Astrocyte (in vitro differentiated cells and primary cell): ENCODE measurements at places on chromosomes 7 and 10. TPM values are rescaled to one million over a fixed set of nuclear protein-coding genes. Genes with fewer than 3 reads are reported as not detected.

DNA sequence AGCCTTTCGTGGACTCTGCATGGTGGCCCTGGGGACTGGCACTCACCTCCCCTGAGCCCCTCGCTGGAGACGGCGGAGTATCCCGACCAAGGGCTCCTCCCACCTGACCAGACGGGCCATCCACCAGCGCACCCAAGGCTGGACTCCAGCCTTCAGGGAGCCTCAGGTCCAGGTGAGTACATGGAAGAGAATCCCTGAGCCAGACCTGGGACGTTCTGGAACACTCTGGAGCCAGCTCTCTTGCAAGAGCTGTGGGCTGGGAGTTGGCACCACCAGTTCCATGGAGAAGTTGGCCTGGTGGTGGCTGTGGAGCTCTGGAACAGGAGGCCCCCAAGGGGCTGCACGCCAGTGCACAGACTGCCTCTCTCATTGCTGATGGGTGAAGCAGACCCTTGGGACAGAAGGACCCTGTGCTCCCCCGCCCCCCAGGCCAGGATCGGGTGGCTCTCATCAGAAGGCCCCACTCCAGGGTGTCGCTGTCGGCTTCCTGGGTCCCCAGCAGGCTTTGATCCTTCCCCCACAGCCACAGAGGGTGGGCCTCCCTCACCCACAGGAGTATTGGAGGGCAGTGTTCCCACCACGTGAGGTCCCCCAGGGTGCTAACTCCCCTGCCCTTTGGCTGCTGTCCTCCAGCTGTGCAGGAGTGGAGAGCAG lies 189.9 kb downstream of the EBF3 start:
- no peak for DNase-seq

DNA sequence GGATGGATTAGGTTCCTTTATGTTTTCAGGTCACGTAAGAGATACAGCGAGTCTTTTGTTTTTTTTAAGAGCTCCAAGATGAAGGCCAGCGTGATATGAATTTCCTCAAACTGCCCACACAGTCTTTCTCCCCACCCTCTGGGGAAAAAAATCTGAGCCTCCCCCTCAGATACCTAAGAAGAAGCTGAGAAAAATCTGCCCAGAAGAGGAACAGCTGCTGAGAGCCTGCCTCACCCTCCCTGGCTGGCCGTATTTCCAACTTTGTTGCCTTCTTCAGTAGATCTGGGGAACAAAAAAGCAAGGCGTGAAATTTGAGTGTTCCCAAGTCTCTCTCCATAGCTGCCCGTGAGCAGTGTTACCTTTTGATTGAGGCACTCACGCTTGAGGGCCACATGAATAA lies 208.1 kb downstream of the KIAA1217 start:
- no peak for DNase-seq

GRCh38 chr10:104350127-104350635 lies 3.5 kb upstream of the CFAP58 start:
- peak; percentile 54 for DNase-seq

Gene COL26A1
- total RNA-seq, result 6.8 and 7.1 TPM in 2 replicates

Gene CRTAC1
- 0.66 and 2.6 TPM in 2 replicates for total RNA-seq

DNA sequence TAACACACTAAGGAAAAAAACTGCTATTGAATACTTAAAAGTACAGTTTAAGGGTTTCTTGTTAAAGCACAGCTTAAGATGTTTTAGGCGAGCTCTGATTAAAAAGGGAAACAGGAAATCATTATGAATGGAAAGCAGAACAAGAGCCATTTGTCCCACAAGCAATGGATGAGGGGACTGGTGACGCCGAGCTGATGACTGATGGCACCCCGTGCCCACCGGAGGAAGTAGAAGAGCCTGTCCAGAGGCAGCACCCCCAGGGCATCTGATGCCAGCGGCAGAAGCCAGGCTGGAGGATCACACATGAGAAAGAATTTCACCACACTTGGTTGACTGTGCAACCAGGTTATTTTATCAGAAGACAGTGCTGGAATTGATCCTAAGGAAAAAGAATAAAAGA lies 15.0 kb upstream of the INSIG1 start:
- DNase-seq, result no peak

DNA sequence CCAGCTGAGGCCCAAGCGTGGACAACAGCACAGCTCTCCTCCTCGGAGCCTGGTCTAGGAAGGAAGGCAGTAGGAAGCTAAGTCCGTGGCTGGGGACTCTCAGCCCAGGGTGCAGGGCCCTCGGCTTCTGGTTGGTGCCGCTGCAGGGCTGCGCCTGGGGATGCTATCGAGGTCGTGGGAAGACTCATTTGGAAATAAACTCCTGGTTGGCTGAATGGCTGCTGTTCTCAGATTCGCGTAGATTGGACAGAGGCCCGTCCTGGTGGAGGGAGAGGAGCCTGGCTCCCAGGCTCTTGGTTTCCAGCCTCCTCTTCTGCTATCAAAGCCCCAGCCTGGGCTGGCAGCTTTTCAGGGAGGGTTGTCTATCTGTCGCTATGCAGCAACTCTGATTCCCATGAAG lies 152.6 kb upstream of the FZD8 start:
- DNase-seq, result no peak

Gene TMEM213
- total RNA-seq, result not detected in 2 replicates
